DMS 273 treated with DMSO at 0.1 percent for 48 hours (cell line): ENCODE measurements at places on chromosomes 6 and 20.

DNA sequence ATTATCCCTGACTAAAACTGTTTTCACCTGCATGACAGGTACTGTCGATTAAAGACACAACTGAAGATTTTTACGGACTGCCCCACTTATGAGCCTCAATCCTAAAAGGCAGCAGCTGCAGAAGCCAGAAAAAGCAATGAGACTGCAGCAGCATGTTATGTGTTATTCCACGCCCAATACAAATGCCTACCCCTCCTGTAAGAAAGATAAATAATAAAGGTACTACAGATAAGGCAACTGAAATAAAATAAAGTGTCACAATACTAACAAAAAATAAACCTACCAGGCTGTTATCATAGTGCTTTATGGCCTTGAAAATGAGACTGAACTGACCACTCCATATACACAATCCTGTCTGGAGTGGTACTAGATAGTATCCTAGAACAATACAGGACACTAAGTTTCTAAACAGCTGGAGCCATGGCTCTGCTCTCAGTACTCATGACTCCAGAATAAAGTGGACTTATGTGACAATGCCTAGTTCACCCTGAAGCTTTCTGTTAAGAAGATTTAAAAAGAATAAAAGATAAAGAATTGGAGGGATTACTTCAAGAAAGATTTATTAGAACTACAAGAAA lies 9.5 kb downstream of the BCLAF1 start:
- no peak for DNase-seq

DNA sequence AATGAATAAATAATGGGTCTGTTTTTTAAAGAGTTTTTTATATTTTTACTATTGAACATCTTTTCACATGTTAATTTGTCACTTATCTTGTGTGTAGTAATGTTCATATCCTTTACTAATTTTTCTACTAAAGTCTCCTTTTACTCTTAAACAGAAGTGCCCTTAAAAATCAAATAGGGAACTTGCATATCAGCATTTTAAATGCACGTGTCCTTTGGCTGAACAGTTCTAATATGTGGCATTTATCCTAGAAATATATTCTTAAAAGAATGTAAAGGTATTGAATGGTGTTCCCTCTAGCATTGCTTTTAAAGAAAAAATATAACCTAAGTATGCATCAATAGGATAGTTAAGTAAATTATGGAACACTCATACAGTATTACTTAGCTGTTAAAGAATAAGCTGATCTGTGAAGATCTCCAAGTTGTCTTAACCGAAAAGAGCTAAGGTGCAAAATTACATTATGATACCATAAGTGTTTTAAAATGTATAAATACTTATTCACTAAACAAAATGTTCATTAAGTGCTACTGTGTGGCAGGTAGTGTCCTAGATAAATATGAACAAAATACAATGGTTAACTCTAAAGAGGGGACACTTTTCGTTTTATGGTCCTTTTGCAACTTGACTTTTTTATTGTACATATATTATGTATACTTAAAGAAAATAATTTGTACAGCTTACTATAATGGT lies 631 bp upstream of the PGBD1 start:
- no peak for DNase-seq

DNA sequence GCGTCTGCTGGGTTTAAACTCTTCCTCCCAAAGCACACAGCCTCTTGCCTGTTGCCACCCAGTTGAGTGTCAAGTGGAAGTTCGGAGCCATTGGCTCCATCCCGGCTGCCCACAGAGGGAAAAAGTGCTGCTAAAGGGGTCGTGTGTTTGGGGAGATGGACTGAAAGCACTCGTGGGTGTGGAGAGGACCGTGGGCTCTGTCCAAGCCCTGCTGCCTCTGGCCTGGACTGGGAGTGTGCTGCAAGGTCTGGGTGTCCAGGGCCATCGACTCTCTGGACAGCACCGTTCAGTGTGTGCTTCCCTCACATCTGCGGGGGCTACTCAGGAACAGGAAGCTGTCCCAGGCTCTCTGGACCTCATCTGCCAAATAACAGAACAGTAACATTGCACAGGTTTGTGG lies 269.3 kb downstream of the DLL1 start:
- DNase-seq: no peak

- no peak for DNase-seq
These were observed 135.7 kb upstream of the SHLD1 start for GRCh38 chr20:5614506-5614905.

GRCh38 chr20:7692478-7692877 lies 247.8 kb downstream of the HAO1 start:
- DNase-seq: no peak

DNA sequence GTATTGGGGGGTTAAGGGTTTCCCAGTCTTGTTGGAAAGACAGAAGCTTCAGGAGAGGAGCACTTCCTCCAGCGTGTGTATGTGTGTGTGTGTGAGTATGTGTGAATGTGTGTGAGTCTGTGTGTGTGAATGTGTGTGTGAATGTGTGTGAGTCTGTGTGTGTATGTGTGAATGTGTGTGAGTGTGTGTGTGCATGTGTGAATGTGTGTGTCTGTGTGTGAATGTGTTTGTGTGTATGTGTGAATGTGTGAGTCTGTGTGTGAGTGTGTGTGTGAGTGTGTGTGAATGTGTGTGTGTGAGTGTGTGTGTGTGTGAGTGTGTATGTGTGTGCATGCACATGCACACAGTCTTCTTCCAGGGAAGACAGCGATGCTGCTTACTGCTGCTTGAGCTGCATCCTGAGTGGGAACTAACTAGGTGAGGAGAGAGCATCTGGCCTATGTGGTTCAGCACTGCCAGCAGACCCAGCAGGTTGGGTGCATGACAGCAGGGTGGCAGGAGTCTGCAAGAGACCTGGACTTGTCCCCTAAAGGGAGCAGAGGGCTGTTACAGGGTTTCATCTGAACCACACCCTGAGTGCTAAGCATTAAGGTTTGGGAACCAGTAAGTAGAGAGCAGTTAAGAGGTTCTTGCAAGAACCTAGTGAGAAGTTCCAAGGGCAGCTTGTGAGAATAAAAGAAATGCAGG lies 22.7 kb upstream of the CCND3 start:
- DNase-seq: no peak

DNA sequence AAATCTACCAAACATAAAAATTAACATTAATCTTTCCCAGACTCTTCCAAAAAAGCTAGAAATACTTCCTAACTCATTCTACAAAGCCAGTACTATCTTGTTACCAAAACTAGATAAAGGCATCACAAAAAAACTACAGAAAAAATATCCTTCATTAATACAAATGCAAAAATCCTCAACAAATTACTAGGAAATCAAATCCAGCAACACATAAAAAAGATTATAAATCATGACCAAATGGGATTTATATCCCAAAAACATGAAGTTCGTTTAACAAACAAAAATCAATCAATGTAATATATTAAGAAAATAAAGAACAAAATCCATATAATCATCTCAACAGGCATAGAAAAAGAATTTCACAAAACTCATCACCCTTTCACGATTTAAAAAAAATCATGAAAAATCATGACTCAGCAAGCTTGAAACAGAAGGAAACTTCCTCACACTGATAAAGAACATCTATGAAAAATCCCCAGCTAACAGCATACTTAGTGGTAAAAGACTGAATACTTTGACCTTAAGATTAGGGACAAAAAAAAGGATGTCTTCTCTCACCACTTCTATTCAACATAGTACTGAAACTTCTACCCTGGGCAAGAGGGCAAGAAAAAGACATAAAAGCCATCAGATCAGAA lies 43.2 kb downstream of the RANBP9 start:
- no peak for DNase-seq

DNA sequence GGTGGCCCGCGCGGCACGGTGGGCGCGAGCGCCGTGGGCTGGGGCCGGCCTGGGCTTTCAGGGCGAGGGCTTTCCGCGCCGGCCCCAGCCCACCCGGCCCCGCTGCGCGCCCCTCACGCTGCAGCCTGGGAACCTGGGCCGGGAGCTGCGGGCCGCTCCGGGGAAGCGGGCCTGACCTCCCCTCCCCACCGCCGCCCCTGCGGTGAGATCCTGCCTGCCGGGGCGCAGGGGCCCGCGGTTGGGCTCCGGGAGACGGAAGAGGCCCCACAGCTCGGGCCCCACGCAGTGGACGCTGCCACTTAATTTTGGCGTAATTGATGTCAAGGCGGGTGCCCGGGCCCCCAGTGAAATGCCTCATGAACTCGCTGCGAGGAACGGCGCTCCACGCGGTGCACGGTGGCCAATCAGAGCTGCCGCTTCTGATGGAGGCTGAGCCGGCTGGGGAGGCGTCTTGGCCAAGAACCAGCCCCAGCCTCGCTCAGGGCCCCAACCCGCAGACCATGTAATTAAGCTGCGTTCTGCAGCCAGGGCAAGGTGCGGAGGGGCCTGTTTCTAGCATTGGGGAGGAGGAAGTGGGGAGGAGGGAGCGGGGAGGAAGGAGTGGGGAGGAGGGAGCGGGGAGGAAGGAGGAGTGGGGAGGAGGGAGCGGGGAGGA lies 96.1 kb upstream of the BHLHE23 start:
- no peak for DNase-seq

GRCh38 chr6:8132130-8132529 lies 29.8 kb upstream of the EEF1E1 start:
- DNase-seq: no peak

- no peak for DNase-seq
These were observed 33.9 kb downstream of the STXBP5 start for GRCh38 chr6:147238164-147238563.

DNA sequence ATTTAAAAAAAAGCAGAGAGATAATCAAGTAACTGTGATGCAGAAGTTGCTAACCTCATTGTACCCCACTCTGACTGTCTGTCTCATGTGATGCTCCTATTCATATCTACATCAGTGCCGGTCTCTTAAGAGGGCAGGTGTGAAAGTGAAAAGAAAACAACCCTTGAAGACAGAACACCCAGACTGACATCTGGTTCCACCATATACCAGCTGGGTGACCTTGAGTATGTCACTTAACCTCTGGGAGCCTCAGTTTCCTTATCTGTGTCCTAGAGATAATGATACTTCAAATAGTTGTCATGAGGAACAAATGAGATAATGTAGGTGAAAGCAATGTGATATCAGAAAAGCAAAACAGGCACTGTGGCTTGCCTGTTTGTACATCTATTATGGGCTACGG lies 426.8 kb upstream of the SOX4 start:
- DNase-seq: no peak

GRCh38 chr6:13217206-13217905 lies 111.0 kb downstream of the TBC1D7 start:
- no peak for DNase-seq
